ENCODE measurements at places on chromosomes 2 and 18.

- no peak for DNase-seq
- H3K4me1 ChIP-seq = no peaks in the 10 kb centered on the region
- H3K27ac ChIP-seq = no peak overlapping the region
- H3K4me3 ChIP-seq = no peak overlapping the region
- no peaks in the 10 kb centered on the region for H3K27me3 ChIP-seq
Measured at GRCh38 chr2:19649785-19650380, 251.9 kb downstream of the TTC32 start.

DNA sequence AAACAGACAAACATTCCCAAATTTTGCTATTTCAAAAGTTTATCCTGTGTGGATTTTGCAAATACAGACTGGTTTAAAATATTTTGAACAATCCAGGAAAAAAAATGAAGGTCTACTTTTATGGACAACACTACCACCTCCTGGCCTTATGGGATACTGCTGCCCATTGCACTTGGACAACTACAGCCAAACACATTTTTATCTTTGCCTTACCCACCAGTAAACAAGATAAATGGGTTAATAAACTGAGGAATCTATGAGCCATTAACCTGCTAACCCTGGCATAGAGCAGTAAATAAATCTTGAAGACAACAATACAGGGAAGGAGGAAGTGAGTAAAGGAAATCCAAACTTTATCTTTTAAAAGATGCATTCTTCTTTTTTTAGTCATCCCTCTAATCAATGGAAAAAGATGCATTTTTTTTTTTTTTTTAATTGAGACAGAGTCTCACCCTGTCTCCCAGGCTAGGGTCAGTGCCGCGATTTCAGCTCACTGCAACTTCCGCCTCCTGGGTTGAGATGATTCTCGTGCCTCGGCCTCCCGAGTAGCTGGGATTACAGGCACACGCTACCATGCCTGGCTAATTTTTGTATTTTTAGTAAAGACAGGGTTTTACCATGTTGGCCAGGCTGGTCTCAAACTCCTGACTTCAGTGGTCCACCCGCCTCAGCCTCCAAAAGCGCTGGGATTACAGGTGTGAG lies 2.1 kb upstream of the SPIRE1 start:
- H3K4me1 ChIP-seq = peaks cover 5% of the 10 kb centered on the region
- peak; percentile 52 for DNase-seq
- no peak overlapping the region for H3K27ac ChIP-seq
- peaks cover 11% of the 10 kb centered on the region for H3K27me3 ChIP-seq

- H3K4me3 ChIP-seq = no peak overlapping the region
- no peaks in the 10 kb centered on the region for H3K4me1 ChIP-seq
- no peaks in the 10 kb centered on the region for H3K27me3 ChIP-seq
Measured at GRCh38 chr2:39683022-39683699, 17.4 kb downstream of the TMEM178A start.

- no peaks in the 10 kb centered on the region for H3K27me3 ChIP-seq
- no peaks in the 10 kb centered on the region for H3K36me3 ChIP-seq
- no peak overlapping the region for H3K27ac ChIP-seq
- H3K4me3 ChIP-seq = no peak overlapping the region
Measured at GRCh38 chr2:207603486-207603885, 21.7 kb downstream of the METTL21A start.

DNA sequence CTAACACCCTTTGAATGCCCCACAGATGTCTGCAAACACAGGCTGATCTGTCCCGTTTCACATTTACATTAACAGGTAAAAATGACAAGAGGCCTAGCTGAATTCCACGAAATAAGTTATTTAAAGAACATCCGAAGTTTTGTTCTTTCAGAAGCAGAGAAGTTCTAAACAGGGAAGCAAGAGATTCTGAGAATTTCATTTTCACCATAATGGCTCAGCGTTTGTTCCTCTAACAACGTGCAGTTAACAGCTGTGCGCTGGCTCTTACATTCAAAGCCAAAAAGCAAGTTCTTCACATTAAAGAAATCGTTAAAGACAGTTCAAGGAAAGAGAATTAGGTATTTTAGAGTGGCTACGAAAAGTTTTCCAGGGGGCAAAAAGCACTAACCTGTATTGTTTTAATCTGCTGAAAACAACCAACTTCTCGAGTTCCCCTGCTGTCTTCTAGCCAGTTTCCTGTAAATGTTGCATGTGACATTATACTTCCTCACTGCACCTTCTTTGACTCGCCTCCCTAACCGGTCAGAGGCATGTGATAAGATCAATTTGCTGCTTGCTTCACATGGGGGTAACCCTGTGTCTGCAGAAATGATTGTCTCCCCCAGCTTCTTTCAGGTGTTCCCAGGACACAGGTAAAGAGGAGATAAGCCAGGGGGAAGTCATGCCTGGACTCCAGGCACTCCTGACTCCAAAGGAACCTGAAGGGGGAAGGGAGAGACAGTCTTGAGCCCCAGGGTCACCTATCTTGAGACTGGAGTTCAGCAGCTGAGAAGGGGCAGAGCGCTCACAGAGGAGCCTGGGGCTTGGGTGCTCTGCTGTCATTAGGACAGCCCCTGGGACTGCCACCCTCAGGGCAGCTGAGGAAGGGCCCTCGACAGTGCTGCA lies 36.8 kb upstream of the WIPF1 start:
- peaks cover 26% of the 10 kb centered on the region for H3K4me1 ChIP-seq
- no peaks in the 10 kb centered on the region for H3K27me3 ChIP-seq
- H3K36me3 ChIP-seq = no peaks in the 10 kb centered on the region
- peak overlapping the region; percentile 68 for H3K4me3 ChIP-seq

- H3K4me1 ChIP-seq = peaks cover 12% of the 10 kb centered on the region
- no peak overlapping the region for H3K27ac ChIP-seq
- H3K27me3 ChIP-seq = no peaks in the 10 kb centered on the region
- no peaks in the 10 kb centered on the region for H3K36me3 ChIP-seq
- no peak overlapping the region for H3K4me3 ChIP-seq
Measured at GRCh38 chr2:179354296-179354695, 89.7 kb upstream of the SESTD1 start.

DNA sequence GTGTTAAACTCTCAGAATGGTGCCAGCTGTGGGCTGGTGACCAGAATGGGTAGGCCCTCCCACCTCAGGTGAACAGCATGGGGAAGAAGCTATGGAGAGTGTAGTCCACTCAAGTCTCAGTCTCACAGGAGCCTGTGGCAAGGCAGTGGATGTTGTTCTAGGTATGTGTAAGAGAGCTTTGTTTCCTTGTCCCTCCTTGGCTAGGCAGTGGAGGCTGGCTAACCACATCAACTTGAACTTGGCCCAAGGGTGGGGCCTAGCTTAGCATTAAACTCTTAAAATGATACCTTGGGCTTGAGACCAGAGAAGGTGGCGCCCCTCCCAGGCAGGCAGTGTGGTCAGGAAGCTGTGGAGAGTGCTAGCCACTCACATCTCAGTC lies 53.2 kb upstream of the SLC4A10 start:
- H3K4me3 ChIP-seq = no peak overlapping the region
- H3K4me1 ChIP-seq = no peaks in the 10 kb centered on the region
- no peak for DNase-seq
- H3K27me3 ChIP-seq = no peaks in the 10 kb centered on the region
- no peaks in the 10 kb centered on the region for H3K36me3 ChIP-seq
- H3K27ac ChIP-seq = no peak overlapping the region

- H3K4me3 ChIP-seq = no peak overlapping the region
- no peaks in the 10 kb centered on the region for H3K27me3 ChIP-seq
- no peaks in the 10 kb centered on the region for H3K4me1 ChIP-seq
- H3K27ac ChIP-seq = no peak overlapping the region
Measured at GRCh38 chr18:34970106-34970505, 71.1 kb upstream of the MAPRE2 start.

GRCh38 chr2:28454016-28454930 lies 41.6 kb upstream of the PLB1 start:
- no peak overlapping the region for H3K4me3 ChIP-seq

- peak overlapping the region; percentile 49 for H3K4me3 ChIP-seq
- peak overlapping the region; percentile 92 for H3K27ac ChIP-seq
- H3K36me3 ChIP-seq = no peaks in the 10 kb centered on the region
- peaks cover 33% of the 10 kb centered on the region for H3K4me1 ChIP-seq
- DNase-seq = peak; percentile 77
Measured at GRCh38 chr2:112995346-112995920, 9.8 kb upstream of the IL36A start.

DNA sequence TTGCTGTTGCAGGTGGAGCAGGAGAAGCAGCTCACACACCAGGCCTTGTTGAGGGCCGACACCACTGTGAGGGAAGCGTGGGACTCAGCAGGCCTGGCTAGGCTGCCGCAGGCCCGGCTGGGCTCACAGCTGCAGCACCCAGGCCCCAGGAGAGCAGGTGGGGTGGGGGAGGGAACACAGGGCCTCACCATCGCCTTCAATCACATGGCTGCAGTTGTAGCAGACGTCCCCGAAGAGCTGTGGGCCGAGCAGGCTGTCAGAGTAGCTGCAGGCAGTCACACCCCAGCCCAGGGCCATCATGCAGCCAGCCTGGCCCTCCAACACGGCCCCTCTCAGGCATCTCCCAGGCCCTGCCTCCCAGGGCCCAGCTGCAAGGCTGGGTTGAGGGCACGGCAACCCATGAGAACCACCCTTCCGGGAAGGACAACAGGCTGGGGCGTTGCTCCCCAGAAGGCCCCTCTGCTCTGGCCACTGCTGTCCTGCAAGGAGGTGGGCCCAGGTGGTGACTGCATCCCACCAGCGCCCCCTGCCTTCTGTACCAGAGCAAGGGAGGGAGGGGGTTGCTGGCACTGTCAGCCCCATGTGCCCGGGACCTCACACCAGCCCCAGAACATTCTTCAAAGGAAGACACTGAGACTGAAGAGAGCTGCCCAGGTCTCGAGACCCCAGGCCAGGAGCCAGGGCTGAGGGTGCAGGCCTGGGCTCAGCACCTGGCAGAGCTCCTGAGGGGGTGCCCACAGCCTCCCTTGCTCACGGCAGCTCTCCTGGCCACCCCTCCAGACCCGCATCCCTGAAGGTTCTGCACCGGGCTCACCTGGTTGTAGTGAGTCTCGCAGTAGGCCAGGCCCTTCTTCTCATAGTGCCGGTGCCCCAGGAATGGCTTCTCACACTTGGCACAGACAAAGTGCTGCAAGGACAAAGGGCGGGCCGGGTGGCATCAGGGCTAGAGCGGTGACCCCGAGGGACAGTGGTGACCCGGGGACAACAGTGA lies 5.6 kb upstream of the GPR17 start:
- no peak overlapping the region for H3K4me3 ChIP-seq
- peaks cover 19% of the 10 kb centered on the region for H3K27me3 ChIP-seq
- no peak overlapping the region for H3K27ac ChIP-seq
- no peaks in the 10 kb centered on the region for H3K4me1 ChIP-seq
- H3K36me3 ChIP-seq = no peaks in the 10 kb centered on the region

GRCh38 chr2:145752091-145752806 lies 1232.3 kb upstream of the ZEB2 start:
- no peaks in the 10 kb centered on the region for H3K27me3 ChIP-seq
- no peak overlapping the region for H3K4me3 ChIP-seq
- H3K4me1 ChIP-seq = no peaks in the 10 kb centered on the region
- H3K36me3 ChIP-seq = no peaks in the 10 kb centered on the region
- DNase-seq = peak; percentile 47
- H3K27ac ChIP-seq = no peak overlapping the region

DNA sequence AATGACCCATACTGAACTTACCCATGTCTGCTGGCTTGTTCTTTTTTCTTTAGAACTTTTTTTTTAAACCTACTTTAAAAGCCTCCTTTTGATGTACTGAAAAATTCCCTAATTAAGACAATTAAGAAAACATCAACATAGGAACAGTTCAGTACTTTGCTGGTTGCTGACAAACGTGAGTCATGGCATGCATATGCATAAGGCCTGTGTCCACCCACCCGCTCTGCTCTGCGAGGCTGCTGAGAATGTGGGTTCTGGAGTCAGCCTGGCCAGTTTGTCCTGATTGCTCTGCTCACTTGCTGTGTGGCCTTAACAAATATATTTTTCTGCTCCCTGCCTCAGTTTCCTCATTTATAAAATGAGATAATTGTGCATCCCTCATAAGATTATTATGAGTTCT lies 27.3 kb downstream of the LAMA3 start:
- no peak overlapping the region for H3K4me3 ChIP-seq
- H3K36me3 ChIP-seq = no peaks in the 10 kb centered on the region
- no peak overlapping the region for H3K27ac ChIP-seq
- no peak for DNase-seq
- H3K4me1 ChIP-seq = no peaks in the 10 kb centered on the region
- H3K27me3 ChIP-seq = no peaks in the 10 kb centered on the region

GRCh38 chr2:158718851-158719250 lies 76.3 kb upstream of the DAPL1 start:
- H3K36me3 ChIP-seq = no peaks in the 10 kb centered on the region
- H3K4me3 ChIP-seq = no peak overlapping the region
- H3K4me1 ChIP-seq = no peaks in the 10 kb centered on the region

DNA sequence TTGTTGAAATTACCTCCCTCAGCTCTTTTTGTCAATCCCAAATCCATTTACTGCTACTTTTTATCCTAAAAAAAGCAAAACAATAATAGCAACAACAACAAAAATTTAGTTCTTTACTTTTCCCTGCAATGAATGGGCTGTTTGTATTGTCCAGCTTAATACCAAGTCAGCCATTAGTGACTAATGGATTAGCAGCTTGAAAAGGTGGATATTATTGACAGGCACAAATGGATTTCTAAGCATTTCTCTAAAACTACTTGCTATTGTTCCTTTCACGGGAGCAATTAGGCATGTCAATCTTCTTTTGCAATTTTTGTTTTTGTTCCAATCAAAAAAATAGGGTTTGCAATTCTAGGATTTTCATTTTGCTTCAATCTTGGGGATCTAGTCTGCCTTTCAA lies 32.1 kb upstream of the SPAG16 start:
- no peaks in the 10 kb centered on the region for H3K36me3 ChIP-seq
- no peaks in the 10 kb centered on the region for H3K4me1 ChIP-seq
- no peak overlapping the region for H3K27ac ChIP-seq
- no peak for DNase-seq

GRCh38 chr2:16013359-16013911 lies 73.1 kb downstream of the MYCN start:
- peaks cover 8% of the 10 kb centered on the region for H3K4me1 ChIP-seq
- H3K4me3 ChIP-seq = peak overlapping the region; percentile 26
- no peaks in the 10 kb centered on the region for H3K27me3 ChIP-seq
- no peaks in the 10 kb centered on the region for H3K36me3 ChIP-seq

- no peaks in the 10 kb centered on the region for H3K36me3 ChIP-seq
- no peak overlapping the region for H3K27ac ChIP-seq
- no peak overlapping the region for H3K4me3 ChIP-seq
Measured at GRCh38 chr2:165007161-165007744, 51.9 kb upstream of the SLC38A11 start.

DNA sequence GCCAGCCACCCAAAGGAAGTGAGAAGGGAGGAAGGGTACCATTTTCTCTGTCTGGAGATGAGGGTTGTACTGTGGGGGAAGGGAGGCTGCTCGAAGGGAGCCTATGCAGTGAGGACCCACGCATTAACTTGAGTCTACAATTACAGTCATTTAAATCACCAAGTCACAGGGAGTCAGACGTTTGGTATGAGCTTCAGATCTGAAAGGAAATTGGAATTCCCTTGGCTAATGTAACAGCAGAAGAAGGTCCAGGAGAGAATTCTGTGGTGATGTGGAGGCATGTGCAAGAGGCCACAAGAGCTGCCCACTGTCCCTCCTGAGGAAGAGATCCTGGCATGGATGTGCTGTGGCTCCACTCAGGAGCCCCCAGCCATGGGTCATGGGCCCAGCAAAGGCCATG lies 22.5 kb downstream of the DAPL1 start:
- no peaks in the 10 kb centered on the region for H3K4me1 ChIP-seq
- H3K27ac ChIP-seq = no peak overlapping the region
- no peak for DNase-seq
- H3K27me3 ChIP-seq = no peaks in the 10 kb centered on the region

All from MM.1S (cell line).